ENCODE measurements at places on chromosomes 6 and 20. TPM values are rescaled to one million over a fixed set of nuclear protein-coding genes. Genes with fewer than 3 reads are reported as not detected.

GRCh38 chr6:109318328-109318876 is 63.9 kb downstream of the CD164 start:
- peak; percentile 88 for DNase-seq

- no peak for DNase-seq
Measured at GRCh38 chr6:14222956-14223355, 105.4 kb downstream of the CD83 start.

- no peak for DNase-seq
Measured at GRCh38 chr6:157840776-157841175, 17.7 kb downstream of the SNX9 start.

GRCh38 chr20:24960861-24961260 is 11.8 kb downstream of the CST7 start:
- no peak for DNase-seq

DNA sequence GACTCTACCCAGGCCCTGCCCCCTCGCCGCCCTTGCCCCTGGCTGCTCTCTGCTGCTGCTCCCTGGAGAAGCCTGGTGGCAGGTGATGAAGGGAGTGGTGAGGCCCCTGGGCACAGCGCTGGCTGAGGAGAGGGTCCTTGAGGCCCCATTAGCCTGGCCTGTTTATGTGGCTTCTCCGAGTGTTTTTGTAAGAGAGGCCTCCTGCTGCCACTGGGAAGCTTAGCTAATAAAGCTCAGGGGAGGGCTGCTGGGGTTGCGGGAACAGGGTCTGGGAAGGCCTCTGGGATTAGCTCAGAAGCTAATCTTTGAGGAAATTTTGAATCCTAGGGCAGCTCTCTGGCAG is 15.5 kb downstream of the EBF4 start:
- DNase-seq, result no peak

DNA sequence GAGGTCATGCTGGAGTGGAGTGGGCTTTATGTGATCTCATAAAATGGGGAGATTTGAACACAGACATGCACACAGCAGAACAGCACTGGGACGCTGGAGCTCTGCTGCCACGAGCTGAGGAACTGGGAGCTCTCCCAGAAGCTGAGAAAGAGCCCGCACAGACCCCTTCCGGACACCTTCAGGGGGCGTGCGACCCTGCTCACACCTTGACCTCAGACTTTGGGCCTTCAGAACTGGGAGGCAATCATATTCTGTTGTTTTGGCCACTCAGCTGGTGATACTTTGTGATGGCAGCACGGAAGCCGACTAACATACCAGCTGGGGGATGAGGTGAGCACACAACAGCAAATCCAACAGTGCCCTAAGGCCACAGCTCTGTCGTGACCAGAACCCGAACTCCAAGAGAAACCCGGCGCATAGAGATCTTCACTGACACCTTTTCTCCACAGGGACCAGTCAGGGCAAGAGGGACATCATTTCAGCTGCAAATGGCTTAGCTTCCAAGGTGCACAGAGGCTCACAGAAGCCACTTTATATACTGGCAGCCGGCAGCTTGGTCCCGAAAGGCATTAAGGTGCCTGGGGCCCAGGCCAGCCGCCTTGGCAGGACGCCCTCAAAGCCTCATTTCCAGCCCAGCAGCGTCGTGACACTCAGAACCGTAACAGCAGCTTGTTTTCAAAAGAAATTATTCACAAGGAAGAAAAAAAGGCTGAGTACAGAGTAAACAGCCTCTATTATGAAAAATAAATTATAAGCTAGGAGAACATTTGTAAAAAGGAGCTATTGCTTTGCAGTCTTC is 89.3 kb downstream of the RNASET2 start:
- DNase-seq, result no peak

DNA sequence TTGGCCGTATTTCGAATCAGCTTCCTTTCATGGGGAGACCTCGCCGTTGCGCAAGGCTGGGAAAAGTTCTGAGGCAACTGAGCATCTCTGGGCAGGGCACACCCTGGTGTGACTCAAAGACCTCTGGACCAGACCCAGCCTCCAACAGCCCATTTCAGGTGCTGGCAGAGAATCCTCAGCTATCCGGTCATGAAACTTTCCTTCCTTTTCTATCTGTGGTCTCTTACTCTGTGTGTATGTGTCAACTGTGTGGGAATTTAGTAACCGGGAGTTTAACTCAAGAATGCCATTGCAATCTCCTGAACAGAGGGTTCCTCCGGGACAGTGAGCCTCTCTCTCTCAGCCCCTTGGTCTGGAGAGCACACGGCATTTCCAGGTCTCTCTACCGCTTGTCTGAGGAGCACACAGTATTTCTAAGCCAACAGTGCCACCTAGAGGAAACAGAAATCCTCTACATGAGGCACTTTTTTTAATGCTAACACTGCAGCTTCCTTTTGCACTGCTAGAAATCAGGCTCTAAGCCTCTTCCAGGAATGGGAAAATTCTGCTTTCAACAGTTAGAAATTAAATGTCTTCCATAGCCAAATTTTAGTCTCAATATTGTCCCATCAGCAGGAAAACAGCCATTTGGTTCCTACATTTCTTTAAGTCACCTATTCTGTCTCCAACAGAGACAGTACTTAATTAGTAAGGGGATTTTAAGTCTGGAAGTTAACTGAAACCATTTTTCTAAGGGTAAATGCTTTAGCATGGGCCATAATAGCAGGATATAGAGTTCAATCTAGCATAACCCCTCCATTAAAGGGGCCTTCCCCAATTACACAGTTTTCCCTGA is 32.7 kb downstream of the PLN start:
- DNase-seq, result peak; percentile 61

DNA sequence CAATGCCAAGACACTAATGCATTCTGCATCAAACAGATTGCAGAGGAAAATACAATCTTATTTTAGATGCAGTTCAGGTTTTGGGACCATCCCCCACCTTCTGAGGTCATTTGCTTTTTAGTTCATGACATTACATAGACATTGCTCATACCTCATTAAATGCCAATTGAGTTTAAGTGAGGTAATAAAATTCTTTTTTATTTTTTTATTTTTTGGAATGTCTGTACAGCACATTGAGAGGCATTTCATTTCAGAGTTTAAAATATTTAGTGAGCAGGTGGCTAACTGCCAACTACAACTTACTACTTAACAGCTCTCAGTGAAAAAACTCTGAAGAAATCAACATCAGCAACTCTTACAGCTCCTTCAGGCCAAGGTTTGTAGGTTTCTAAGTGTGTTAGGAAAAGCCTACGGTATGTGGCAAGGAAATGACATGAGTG is 482.2 kb upstream of the RNF217 start:
- no peak for DNase-seq

DNA sequence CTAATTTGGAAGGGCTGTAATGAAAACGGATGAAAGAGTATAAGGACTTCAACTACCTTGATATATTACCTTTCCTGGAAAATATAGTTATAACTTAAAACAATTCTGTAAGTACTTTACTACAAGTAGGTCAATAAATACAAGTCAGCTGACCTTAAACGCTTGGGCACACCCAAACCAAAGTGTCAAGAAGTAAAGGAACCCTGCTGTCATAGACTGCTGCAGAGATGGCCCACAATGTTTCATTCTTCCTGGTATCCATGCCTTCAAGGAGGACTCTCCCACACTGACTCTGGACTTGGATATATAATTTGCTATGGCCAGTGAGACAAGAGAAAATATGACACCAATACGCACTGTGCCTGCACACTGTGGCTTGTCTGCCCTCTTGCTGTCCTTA is 132.0 kb downstream of the LAMP5 start:
- no peak for DNase-seq

GRCh38 chr6:159174263-159174969 is 5.2 kb downstream of the FNDC1 start:
- peak; percentile 71 for DNase-seq

GRCh38 chr6:21199262-21199661 is 394.3 kb upstream of the SOX4 start:
- no peak for DNase-seq

MUC21 gene
- not detected for total RNA-seq

FOXC1 gene
- 13.9 TPM for total RNA-seq

OR10C1 gene
- total RNA-seq, result not detected

ADTRP gene
- total RNA-seq, result 0.83 TPM

SUMO4 gene
- total RNA-seq, result 0.31 TPM

Measured in HT-29 (cell line).